ENCODE measurements at places on chromosomes 12 and 14. TPM values are rescaled to one million over a fixed set of nuclear protein-coding genes. Genes with fewer than 3 reads are reported as not detected.

- no peak for DNase-seq
These were observed 5.4 kb downstream of the GAPDH start for GRCh38 chr12:6539707-6540134.

The FAM186B gene
- total RNA-seq, result 0.65 TPM

DNA sequence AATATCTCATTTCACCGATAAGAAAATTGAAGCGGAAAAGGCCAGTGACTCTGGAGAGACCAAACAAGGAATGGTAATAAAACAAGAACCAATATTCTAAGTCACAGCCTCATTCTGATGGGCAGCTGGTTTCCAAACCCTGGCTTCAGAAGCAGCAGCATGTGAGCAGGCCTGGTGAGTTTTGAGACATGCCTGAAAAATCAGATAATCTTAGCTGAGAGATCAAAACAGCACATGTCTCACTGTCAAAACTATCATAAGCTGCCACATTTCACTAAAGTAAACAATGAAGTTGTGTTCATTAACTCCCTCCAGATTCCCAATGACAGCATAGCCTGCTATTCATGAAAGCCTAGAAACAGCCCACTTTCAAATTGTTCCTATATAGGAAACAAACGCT, 36.5 kb downstream of the CIT start:
- DNase-seq, result no peak

- no peak for DNase-seq
These were observed 5.9 kb downstream of the SDR9C7 start for GRCh38 chr12:56928262-56928661.

GRCh38 chr12:30098677-30099076, 314.9 kb upstream of the TMTC1 start:
- no peak for DNase-seq

DNA sequence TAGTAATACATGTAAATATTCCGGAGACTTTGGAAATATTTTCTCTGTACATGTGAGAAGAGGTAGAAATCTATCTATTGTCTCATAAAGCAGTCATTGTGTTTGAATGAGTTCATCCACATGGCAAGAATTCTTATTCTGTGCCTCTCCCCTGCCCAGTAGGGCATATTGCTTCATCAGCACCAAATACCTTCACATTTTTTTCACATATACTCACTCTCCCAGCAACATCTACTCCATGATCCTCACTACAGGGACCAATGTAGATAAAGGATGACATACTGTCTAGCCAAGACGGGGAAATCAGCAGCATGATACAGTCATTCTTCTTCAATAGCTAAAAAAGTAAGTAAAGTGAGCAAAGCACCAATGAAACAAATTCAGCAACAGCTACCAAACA, 1.3 kb upstream of the TAS2R14 start:
- no peak for DNase-seq

GRCh38 chr14:74290415-74290814, 12.3 kb downstream of the ABCD4 start:
- DNase-seq, result no peak

The HOXC6 gene
- total RNA-seq, result 0.50 TPM

- DNase-seq, result no peak
These were observed 4.3 kb downstream of the RACGAP1 start for GRCh38 chr12:50021031-50021430.

DNA sequence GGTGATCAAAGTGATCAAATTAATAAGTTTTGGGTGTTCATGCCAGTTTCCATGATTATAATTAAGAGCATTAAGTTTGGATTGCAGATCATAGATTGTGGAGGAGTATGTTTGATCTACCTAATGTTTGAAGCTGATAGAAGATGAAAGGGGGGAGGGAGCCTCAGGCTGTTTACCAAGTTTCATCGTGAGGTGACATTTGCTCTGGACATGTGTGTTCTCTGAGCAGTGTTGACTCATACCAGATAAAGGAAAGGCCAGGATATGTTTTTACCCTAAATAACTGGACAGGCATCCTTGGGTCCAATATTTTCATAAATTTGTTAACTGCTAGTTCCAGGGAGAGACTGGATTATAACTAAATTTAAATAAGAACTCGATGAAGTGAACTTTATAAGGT, 3.5 kb upstream of the SEL1L start:
- DNase-seq, result no peak

The KRT73 gene
- not detected for total RNA-seq

The BHLHE41 gene
- total RNA-seq, result 125 TPM

The DPY19L2 gene
- total RNA-seq, result 3.2 TPM

- no peak for DNase-seq
These were observed 112.1 kb downstream of the SLC35F4 start for GRCh38 chr14:57753821-57754220.

The HSPB8 gene
- total RNA-seq, result 47.9 TPM

The ACRBP gene
- 7.2 TPM for total RNA-seq

DNA sequence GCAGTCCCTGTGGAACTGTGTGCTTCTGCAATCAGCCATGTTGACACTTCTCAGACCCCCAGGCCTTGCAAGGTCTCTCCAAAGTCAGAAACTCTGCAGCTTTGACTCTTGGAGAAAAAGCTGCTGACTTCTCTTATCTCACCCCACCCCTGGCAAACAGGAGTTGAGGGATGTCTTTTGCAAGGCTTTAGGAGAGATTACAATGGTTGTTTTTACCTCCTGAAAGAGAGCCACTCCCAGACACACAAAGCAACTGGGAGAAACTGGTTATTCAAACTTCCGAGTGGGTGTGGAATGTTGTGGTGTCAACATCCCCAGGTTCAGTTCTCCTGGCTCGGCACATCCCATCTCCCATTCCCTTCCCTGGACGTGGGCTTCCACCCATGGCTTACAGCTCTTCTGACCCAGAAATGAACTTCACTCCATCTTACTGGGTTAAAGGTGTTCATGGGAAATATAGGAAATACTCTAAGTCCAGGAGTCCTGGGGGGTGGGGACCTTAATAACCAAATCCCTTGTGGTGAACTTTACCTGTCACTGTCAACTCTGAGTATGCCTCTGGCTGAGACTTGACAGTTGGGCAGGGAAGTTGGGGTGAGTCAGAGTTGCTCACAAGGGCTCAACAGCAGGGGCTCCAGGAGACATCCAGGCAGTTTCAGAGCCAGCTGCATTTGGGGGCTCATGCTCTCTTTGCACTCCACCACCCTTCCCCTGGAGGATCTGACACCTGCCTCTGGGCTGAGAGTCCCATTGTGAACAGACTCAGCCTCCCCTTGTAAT, 41.9 kb downstream of the CCDC177 start:
- DNase-seq, result no peak

All from lower lobe of right lung (tissue), 2 donors.